ENCODE measurements at places on chromosomes 3 and 15.
A peak's percentile ranks its signal among the peaks of the same experiment; 100 is the strongest.

DNA sequence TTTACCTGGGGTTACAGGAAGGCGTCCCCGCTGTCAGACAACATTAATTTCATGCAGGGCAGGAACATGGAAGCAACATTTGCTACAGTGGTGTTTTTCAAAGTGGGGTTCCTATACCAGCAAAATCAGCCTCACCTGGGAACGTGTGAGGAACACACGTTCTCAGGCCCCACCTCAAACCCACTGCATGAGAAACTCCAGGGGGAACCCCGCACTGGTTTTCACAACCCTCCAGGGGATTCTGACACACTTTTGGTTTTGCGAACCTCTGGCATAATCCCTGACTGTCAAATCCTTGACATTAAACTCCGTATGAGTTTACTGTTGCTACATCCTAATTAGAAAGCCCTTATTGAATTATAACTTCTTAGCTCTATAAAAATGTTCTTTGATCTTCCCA, 127.7 kb downstream of the LRRK1 start:
- no peak for DNase-seq

- DNase-seq = peak; percentile 40
Observed at GRCh38 chr15:31391687-31392671, 65.3 kb downstream of the KLF13 start.

GRCh38 chr3:60803216-60804173, 447.8 kb downstream of the FHIT start:
- DNase-seq = no peak

DNA sequence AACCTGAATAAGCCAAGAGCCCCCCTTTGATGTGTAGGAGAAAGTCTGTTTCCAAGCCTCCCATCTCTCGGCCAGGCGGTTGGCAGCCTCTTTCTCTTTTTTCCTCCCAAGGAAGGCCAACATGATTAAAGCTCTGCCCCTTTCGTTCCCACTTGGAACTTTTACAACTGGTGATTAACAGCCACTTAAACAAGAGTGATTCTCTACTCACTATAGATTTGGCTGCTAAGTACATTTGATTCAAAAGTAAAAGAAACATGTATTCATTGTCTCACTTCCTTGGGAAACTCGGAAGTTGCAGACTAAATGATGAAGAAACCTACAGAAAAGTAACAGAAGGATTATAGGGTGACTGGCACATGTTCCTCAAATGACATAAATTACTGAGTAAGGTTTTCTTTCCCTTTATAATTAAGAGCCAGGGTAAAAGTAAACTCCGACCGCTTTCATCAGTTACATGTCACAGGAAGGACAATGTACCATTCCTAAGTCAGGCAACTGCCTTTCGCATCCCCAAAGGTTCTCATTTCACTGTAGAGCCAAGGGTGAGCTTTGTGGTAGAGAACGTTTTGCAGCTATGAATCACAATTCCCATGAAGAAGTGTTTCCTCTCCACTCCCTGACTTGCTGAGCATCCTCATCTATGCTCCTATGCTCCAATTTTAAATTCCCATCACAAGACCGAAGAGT, 72.7 kb downstream of the MB21D2 start:
- DNase-seq = no peak

DNA sequence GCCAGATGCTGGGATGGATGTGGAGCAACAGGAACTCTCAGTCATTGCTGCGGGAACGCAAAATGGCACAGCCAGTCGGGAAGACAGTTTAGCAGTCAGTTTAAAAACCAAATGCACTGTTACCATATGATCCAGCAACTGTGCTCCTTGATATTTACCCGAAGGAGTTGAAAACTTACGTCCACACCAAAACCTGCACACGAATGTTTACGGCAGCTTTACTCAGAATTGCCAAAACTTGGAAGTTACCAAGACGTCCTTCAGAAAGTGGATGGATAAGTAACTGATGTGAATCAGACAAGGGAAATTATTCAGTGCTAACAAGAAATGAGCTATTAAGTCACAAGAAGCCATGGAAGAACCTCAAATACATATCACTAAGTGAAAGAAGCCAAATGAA, 36.1 kb upstream of the SLC41A3 start:
- DNase-seq = no peak

DNA sequence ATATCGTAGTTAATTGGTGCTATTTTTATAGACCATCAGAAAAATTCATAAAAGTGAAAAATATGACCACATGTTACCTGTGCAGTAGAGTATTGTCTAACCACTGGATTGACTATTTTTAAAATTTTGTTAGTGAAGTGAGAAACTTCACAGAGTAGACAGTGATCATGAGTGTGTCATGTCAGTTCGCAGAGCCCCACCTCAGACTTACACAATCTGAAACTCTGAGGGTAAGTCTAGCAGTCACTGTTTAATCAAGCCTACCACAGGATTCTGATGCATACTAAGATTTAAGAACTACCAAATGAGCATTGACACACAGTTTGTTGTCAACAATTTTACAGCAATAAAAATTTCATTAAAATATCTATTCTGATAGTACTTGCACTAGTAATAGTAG, 552.9 kb upstream of the SUCLG2 start:
- DNase-seq = no peak

DNA sequence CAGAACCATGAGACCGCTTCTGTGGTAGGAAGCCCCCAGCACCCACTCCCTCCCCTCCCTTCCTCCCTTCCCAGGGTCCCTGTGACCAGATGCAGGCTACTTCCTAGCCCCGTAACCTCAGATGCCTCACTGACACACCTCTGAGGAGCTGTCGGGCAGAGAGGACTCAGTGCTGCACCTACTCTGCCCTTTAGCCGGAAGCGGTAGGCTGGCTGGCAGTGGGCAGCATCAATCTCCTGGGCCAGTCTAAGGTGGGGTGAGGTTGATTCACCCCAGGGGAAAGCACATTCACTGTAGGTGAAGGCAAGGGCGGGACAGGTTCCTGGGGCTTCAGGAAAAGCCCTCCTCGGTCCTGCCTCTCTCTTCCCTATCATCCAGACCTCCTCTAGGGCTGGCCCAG, 19.1 kb downstream of the CSRNP1 start:
- DNase-seq = no peak

- no peak for DNase-seq
Observed at GRCh38 chr3:10193692-10194327, 29.1 kb downstream of the IRAK2 start.

- no peak for DNase-seq
Observed at GRCh38 chr3:3951071-3951470, 151.8 kb downstream of the LRRN1 start.

DNA sequence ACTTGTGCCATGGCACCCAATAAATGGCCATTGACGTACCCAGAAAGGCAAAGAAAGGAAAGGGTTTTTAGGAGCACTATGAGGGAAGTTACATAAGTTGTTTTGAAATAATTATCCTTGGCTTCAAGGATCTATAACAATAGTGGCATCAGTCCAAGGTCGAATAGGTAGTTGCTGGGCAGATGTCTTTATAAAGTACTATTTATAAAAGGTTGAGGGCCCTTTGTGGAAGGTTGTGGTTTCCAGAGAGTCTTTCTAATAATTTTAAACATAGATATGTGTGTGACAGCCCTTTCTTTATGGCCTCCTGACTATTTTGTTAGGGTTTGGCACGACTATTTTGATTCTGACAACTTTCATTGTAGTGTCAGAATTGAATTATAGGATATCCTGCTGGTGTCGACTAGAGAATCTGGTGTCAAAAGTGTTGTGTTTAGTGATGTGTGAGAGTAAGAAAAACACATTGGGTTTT, 260.5 kb downstream of the PYDC2 start:
- no peak for DNase-seq

DNA sequence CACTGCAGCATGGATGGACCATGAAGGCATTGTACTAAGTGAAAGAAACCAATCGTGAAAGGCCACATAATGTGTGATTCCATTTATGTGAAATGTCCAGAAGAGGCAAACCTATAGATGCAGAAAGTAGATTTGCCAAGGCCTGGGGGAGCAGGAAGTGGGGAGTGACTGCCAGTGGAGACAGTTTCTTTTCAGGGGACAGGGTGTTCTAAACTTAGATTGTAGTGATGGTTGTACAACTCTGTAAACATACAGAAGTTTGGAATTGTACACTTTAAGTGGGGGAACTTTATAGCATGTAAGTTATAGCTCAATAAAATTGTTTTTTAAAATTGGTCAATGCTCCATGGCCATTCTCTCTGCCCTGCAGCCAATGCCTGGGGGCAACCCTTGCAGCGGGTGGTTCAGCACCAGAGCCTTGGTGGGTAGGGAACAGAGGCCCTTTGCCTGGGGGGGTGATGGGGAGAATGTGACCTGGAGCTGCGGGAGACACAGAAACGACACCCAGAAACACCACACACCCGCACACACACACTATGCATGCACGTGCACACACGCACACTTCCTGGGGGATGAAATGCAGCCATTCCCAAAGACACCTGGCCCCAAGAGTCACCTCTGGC, 43.1 kb downstream of the DNAJB8 start:
- no peak for DNase-seq

- DNase-seq = no peak
Observed at GRCh38 chr15:39629906-39630305, 49.0 kb downstream of the THBS1 start.

DNA sequence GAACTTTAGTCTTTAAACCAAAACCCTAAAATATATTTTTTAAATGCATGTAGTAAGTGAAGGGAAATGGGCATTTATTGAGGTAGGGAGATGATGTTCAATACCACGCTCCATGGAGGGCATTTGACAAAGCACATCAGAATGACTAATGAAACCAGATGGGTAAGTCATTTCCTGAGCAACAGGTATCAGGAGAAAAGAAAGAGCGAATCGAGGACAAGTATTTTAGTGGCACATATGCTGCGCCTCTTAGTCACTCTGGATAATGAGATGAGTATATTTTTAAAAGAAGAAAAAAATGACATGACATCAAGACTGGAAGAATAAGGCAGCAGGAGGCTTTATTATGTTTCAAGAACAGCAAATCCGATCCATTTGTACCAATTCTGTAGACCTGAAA, 129.0 kb upstream of the ARHGEF3 start:
- DNase-seq = no peak

DNA sequence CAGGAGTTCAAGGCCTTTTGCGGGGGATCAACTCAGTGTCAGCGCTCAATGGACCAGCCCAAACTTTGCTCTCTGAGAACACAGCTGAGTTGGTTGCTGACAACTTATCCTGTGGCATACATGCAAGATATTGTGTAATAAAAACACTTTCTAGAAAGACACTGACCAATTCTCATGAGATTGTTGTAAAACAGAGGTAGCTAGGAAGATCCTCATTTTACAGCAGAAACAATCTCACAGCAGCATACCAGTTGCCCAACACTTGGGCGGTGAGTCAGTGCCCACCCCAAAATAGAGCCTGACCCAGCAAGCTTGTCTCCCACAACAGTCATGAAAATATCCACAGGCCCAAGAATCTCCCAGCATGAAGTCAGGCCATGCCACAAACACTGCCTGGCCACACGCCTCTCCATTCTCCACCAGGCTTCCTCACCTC, 18.2 kb downstream of the KLHL6 start:
- no peak for DNase-seq

DNA sequence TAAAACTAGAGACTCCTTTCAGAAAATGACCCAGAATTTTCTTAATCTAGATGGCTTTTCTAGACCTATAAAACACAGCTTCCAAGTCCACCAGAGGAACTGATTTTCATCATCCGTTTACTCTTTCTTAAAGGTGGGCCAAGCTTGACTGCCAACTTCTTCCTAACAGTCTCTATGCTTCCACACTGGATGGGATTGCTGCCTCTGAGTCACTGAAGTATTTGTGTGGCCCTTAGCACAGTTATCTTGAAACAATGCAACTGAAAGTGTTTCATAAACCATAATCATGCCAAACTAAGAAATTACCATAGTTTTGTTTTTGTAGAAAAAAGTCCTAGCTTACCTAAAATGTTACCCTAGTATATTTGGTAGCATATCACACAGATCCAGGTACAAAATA, 985.7 kb downstream of the TUSC7 start:
- no peak for DNase-seq

- DNase-seq = no peak
Observed at GRCh38 chr3:126903521-126903920, 79.4 kb upstream of the PLXNA1 start.

DNA sequence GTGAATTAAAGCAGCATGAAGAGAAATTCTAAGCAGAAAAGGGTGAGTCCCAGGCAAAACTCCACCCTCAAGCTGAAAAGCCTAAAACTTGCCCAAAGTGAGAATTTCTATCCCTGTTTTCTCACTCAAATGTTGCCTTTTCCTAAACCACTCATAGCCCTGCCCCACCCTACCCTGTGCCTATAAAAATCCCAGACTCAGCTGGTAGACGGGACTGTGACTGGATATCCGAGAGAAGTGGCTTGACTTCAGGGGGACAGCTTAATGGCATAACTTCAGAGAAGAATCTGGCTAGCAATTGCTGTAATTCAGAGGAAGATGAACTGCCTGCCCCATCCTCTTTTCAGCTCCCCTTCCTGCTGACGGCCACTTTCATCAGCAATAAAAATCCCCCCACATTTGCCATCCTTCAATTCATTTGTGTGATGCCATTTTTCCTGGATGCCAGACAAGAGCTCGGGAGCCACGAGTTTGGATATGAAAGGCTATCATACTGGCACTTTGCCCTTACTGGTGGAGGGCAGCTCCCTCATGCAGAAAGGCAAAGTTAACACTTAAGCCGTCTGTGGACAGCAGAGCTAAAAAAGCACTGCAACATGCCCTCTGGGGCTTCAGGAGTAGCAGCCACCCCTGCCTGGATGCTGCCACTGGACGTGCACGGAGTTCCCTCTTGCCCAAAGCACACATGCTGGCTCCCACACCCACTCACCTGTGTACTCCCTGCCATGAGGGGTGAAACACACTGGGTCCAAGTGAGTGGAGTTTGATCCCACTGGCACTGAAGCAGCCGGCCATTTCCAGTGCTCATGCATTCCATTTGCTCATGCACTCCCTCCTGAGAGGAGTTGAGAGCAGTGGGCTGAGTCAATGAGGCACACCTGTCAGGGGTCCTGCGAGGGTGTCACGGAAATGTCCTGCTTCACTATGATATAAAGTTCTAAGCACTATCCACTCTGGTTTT, 670.6 kb downstream of the PLOD2 start:
- DNase-seq = no peak

- DNase-seq = no peak
Observed at GRCh38 chr3:194330579-194330978, 20.5 kb downstream of the CPN2 start.

DNA sequence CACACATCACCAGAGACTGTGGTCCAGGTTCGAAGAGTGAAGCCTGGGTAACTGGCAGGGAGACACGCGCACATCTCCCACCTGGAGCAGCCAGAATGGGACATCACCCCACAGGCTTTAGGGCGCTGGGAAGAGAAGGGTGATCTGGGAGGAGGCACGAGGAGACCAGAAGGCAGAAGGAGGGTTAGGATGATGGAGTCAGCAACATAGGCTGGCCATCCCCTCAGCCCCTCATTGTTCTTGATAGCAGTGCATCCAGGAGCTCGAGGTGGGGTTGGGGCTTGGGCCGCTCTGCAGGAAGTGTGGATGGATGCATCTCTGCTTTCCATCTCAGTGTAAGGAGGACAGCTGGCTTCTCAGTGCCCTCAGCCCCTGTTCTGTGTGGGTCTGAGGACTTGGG, 15.2 kb downstream of the PLA2G4F start:
- DNase-seq = no peak

GRCh38 chr3:43286841-43287499, 630 bp downstream of the SNRK start:
- DNase-seq = no peak

- no peak for DNase-seq
Observed at GRCh38 chr3:70090322-70090913, 90.9 kb downstream of the SAMMSON start.

Data from activated CD8-positive, alpha-beta memory T cell treated with anti-CD3 and anti-CD28 coated beads for 1 hour (primary cell).